ENCODE measurements at places on chromosomes 7 and 10.

- DNase-seq = no peak
Measured at GRCh38 chr10:129875993-129876726, 87.9 kb downstream of the EBF3 start.

GRCh38 chr7:111045449-111045848, 45.5 kb upstream of the LRRN3 start:
- DNase-seq = no peak

DNA sequence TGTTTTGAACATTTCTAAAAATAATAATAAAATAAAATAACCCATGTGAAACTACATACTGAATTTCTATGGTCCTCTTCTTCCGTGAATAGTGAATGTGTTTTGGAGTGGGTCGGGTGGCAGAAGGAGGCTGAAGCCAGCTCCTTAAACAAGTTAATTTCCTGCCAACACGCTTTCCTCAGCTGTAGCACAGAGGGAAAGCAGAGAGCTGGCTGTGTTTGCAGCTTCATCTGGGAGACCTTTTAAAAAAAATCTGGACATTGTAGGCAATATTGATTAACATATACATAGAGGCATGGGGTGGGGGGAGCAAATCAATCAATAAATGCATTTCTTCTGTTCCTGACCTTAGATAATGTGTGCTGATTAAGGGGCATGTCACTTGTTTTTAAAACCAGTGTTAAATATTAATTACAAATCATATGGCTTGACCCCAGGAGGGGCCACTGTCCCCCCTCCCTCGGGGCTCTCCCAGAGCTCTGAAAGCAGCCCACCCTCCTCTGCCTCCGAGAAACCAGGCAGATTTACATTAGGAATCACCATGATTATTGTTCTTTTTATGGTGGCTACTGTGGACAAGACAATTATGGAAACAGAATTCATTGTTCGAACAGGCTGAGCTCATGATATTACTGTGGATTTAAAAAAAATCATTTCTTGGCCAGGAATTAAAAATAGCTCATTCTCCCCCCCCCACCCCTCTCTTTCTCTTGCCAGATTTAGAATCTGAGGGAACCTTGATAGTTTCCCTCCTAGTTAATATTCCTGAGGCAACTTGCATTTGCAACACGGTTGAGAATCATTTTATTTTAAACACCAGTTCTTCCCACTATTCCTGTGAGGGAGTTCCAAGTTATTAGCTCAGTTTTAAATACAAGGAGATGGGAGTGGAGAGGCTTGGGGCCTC, 100.5 kb upstream of the CARD11 start:
- DNase-seq = no peak

DNA sequence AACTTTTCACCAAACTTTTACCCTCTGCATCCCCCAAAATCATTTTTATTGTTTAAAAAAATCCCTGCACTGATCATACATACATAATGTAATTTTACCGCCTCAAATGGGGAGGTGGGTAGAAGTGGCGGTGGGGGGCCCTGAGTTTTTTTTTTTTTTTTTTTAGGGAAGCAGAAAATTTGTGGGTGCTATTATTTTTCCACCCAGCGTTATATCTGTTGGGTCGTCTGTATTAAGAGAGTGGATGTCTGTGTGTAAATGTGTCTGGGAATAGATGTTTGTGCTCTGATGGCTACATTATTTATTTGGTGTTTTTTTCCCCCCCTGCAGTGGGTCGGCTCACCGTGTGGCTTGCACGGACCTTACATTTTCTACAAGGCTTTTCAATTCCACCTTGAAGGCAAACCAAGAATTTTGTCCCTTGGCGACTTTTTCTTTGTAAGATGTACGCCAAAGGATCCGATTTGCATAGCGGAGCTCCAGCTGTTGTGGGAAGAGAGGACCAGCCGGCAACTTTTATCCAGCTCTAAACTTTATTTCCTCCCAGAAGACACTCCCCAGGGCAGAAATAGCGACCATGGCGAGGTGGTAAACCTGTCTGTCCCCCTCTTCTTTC, 438 bp downstream of the ARID5B start:
- no peak for DNase-seq

GRCh38 chr10:78806681-78807221, 262.0 kb upstream of the ZMIZ1 start:
- no peak for DNase-seq

- no peak for DNase-seq
Measured at GRCh38 chr7:34277803-34278199, 372.5 kb downstream of the BMPER start.

DNA sequence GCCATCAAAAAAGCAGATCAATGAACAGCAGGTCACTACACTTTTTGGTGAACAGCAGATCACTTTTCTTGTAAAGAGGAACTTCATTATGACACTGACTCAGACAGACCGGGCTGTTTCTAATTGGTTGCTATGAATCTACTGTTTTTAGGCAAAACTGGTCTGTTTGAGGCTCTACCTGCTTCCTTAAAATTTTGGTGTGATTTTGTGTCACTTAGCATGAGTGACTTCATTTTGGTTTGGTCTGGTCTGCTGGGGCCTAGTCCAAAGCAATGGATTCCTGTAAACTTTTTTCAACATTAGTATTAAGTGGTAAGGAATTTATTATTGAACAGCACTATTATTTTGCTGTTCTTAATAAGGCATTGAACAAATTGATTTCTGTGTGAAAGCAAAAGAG, 41.8 kb upstream of the C10orf71 start:
- DNase-seq = no peak

DNA sequence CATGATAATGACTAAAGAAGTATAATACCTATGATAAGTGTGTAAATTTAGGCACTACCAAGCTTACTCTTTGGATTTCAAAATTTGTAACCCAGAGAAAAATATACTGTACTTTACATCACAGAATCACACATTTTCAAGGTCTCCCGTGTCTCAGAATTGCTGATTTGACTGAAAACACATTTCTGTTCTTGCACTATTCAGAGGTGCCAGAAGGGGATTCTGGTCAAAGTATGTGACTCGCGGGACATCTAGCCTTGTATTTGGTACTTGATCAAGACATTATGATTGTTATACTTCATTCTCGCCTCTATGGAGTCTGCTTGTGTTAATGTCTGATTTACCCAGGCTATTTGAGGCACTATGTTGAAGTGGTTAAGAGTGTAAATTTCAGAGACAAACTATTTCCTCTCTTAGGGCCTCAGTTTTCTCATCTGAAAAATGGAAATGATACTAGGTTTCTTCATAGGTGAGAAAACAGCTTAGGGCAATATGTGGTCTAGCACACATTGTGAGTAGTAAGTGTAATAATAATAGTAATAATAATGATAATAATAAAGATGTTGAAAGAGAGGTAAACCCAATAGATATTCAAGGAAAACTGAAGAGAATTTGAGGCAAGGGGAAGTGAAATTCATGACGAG, 320.4 kb downstream of the RNLS start:
- no peak for DNase-seq

DNA sequence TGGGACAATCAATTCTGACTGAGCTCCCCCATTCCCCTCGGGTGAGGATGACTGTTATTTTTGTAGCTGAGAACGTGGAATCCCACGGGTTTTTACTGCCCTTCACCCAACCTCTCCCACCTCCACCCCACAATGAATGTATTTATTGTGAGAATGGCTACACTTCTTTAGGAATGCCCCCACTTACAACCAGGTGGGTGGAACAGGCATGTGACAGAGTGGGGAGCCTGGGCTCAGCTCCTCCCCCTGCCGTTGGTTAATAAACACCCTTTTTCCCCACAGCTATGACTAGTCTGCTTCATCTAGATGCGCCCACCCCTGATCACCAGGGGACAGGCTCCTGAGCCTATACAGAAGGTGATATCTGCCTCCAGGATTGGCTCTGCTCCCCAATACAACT, 2.0 kb downstream of the MRPL43 start:
- no peak for DNase-seq

DNA sequence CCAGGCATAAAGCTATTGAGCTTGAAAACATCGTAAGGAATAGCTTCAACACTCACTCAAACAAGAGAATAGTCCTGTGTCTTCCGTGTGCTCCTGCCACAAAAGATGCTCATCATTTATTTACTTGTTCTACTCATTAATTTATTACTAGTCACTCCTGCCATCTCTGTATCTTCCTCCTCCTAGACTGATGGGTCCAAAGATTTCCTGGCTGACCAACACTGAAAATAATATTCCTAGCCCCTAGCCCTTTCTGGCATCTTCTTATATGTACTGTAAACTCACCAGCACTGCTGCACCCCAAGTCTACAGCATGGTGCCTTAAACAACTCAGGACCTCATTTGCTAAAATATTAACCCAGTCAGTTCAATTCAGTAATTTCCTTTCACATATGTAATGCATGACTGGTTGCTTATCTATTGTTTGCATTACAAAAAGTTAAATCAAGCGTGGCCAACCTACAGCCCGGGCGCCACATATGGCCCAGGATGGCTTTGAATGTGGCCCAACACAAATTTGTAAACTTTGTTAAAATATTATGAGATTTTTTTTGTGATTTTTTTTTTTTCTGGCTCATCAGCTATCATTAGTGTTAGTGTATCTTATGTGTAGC, 86.7 kb upstream of the GSDME start:
- no peak for DNase-seq

GRCh38 chr7:157507987-157508386, 171.2 kb downstream of the DNAJB6 start:
- DNase-seq = no peak

DNA sequence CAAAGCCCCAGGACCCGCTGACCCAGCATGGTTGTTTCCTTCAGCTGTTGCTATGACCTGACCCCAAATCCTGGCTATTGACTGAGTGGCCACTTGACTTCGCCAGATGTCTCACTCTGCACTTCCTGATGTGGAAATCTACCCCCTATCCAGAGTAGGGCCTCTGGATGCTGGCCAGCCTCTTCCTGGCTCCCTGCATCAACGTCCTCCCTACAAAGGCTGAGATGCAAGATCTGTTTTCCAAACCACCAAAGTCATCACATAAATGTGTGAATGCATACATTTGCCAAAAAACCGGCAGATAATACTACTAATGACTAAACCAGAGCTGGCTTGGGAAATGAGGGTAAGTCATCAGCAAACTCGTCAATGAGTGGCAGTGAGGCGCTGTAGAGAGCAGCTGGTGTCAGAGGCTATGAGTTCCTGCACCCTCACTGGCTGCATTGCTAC, 70.4 kb downstream of the PYROXD2 start:
- no peak for DNase-seq

DNA sequence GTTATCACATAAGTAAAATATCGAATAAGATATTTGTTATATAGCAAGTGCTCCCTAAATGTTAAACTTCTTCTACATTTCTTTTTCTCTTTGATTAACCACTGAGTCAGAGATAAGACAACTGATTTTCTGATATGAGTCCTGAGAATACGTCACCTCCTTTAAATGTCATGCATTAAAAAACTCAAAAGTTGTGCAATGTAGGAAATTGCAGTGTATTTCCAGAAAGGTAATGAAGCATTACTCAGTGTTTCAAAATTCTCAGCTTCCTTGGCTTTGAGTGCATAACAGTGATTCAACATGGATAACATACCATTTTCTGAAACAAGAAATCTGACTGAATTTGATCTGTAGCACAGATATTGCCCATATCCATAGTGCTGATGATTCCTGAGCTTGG, 155.8 kb downstream of the BMPER start:
- no peak for DNase-seq

- no peak for DNase-seq
Measured at GRCh38 chr7:140192620-140193019, 15.8 kb upstream of the KDM7A start.

DNA sequence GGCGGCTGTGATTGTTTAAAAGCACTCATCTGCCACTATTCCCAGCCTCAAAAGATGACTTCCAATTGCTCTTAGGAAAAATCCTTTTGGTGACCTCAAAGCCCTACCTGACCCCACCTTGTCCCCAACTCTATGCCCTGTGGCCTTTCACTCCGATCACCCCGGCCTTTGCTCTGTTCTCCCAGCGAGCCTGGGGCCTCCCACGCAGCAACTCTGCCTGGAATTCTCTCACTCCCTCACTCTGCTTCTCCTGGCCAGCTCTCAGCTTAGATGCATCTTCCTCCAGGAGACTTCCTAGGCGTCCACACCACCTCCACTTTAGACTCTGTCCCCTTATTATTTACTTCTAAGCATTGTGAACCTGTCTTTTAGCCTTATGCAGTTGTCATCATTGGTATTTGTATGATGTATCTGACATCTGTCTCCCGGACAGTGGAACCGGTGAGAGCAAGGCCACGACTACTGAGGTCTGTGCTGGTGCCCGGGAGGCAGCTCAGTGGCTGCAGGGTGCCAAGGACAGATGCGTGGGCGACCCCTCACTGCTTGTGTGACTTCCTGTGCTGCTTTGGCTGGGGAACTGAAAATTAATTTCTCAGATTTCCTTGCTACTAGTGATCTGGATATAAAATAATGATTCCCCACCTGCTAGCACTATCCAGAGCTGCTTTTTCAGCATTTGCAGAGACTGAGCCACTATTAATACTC, 63.0 kb downstream of the PIP4K2A start:
- no peak for DNase-seq

- no peak for DNase-seq
Measured at GRCh38 chr10:30387646-30388243, 38.7 kb upstream of the MTPAP start.

GRCh38 chr10:20814116-20814515, 83.0 kb downstream of the NEBL start:
- DNase-seq = no peak

GRCh38 chr7:40374575-40374974, 239.8 kb downstream of the SUGCT start:
- no peak for DNase-seq

GRCh38 chr10:113100281-113100680, 150.2 kb downstream of the TCF7L2 start:
- no peak for DNase-seq

- DNase-seq = no peak
Measured at GRCh38 chr7:133478591-133479135, 225.8 kb downstream of the EXOC4 start.

- DNase-seq = no peak
Measured at GRCh38 chr7:111173990-111174389, 83.1 kb downstream of the LRRN3 start.

GRCh38 chr10:114879541-114880158, 58.1 kb downstream of the FHIP2A start:
- DNase-seq = no peak

DNA sequence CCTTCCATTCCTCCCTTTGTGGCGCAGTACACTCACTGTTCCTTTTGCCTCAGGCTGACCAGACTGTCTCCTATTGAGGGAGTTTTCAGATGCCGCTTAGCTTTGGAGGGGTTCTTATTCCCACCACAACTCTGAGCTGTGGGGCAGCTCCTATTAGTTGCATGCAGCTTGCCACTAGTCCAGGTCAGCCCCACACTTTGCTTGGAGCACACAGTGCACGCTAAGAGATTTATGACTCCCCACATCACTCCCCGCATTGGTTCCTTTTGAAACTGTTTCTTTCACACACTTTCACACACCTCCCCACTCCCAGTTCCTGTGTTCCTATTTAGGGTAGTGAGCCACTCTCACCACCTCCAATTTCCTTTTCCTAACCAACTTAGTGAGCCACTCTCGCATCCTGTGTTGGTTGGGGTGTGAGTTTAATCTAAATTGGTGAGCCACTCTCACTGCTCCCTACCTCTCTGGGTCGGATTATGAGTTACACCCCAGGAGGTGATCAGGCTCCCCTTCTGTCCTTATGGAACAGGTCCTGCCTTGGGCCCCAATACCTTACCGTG, 10.4 kb upstream of the ZNF485 start:
- DNase-seq = no peak

GRCh38 chr7:130365511-130366441, 14.5 kb upstream of the CPA1 start:
- DNase-seq = no peak

GRCh38 chr10:60086421-60086820, 180.1 kb upstream of the CCDC6 start:
- DNase-seq = no peak

All from activated naive CD4-positive, alpha-beta T cell (primary cell).